ENCODE measurements at places on chromosomes 12 and 14. TPM values are rescaled to one million over a fixed set of nuclear protein-coding genes. Genes with fewer than 3 reads are reported as not detected.

Gene KRT5
- 0.16 TPM for total RNA-seq

DNA sequence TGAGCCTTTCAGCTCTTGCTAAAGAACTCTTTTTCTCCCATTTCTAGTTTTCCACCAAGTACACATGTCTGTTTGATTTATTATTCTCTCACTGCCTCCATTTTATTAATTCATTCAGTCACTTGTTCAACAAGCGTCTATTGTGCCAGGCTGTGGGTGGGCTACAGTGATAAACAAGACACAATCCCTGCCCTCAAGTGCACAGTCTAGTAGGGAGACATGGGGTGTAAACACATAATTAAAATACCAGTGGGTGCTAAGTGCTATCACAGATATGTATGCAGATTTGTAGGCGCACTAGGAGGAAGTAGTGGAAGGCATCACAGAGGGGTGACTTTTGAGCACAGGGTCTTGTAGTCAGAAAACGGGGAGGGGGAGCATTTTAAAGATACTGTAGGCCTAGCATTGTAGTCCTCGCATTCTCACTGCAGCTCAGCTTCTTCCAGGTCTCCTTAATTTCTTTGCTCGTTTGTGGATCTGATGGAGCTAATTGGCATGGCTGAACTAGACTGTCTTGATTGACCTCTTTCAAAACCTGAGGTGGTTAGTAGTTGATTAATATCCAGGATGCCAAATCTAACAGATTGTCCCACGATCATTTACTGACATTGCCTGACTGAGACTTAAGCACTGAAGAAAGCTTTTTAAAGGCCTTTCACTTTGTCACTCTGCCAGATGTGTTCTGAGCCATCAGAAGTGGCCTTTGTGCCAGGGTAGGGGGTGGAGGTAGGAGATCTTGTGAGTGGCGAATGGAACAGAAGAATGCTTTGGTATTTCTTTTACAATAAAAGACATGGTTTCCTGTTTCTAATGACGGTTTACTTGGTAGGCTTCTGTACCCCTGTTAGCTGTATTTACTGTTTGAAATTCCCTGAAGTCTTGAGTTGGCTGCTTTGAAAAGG lies 116.9 kb downstream of the DIP2B start:
- no peak for DNase-seq

Gene SCNN1A
- 0.46 TPM for total RNA-seq

Gene C14orf93
- total RNA-seq: 5.6 TPM

- DNase-seq: no peak
These were observed 36.3 kb upstream of the HECTD1 start for GRCh38 chr14:31243860-31244259.

- DNase-seq: no peak
These were observed 1.1 kb upstream of the BCL11B start for GRCh38 chr14:99272899-99273765.

DNA sequence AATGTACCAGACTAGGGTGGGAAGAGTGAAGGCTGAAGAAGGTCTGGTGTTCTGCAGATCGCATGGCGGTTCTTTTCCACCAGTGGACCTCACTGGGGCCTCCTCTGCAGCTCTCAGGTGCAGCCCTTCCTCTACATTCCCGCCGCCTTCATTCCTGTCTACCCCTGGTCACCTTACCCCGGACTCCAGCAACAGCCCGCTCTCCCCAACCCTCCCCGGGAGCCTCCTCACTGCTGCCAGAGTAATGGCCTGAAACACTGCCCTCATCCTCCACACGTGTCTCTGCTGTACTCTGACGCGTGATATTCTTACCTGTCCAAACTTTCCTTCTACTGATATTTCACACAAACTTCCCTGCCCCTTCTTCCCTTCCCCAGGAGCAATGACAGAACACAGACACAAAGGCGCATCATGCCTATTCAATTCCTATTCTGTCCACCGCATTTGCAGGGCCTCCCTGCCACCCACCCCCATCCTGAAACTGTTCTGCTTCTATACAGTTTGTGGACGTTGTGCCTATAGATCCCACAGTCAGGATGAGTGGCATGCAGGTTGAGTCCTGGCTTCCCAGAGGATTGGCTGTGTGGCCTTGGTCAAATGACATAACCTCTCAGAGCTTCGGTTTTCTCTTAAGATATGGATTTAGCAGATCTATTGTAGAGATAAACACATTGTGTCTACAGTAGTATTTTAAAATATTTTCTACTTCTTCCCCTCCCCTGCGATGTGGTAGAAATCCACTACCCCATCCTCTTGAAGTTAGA lies 1.7 kb upstream of the NUAK1 start:
- DNase-seq: no peak

- no peak for DNase-seq
These were observed 63.8 kb downstream of the MOK start for GRCh38 chr14:102241147-102241546.

Gene IL26
- not detected for total RNA-seq

Gene NTS
- total RNA-seq: not detected

- no peak for DNase-seq
These were observed 37.6 kb downstream of the MUCL1 start for GRCh38 chr12:54891717-54892478.

- no peak for DNase-seq
These were observed 33.8 kb upstream of the GPR68 start for GRCh38 chr14:91278383-91278715.

Gene CDKN3
- total RNA-seq: 4.7 TPM

- no peak for DNase-seq
These were observed 26.2 kb upstream of the TMEM132C start for GRCh38 chr12:128240745-128241144.

Gene C12orf60
- 2.0 TPM for total RNA-seq

DNA sequence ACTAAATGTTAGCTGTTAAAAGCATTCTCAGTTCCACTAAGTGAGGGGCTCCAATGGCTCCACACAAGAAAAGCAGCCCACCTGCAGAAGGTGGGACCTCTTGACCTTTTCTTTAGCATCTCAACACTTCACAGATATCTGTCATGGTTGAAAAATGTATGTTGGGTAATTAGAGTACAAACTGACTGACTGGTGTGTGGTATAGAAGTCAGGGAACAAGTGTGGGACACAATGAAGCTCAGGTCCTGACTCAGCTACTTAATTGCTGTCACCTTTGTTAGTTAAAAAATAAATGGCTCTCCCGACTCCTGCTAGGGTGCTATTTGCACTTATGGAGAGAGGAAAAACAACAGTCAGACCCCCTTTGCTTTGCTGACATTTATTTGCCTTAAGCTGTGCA lies 299.0 kb downstream of the TTC6 start:
- DNase-seq: no peak

GRCh38 chr14:49218436-49219092 lies 367.6 kb downstream of the RPS29 start:
- no peak for DNase-seq

Gene HOXC12
- not detected for total RNA-seq

DNA sequence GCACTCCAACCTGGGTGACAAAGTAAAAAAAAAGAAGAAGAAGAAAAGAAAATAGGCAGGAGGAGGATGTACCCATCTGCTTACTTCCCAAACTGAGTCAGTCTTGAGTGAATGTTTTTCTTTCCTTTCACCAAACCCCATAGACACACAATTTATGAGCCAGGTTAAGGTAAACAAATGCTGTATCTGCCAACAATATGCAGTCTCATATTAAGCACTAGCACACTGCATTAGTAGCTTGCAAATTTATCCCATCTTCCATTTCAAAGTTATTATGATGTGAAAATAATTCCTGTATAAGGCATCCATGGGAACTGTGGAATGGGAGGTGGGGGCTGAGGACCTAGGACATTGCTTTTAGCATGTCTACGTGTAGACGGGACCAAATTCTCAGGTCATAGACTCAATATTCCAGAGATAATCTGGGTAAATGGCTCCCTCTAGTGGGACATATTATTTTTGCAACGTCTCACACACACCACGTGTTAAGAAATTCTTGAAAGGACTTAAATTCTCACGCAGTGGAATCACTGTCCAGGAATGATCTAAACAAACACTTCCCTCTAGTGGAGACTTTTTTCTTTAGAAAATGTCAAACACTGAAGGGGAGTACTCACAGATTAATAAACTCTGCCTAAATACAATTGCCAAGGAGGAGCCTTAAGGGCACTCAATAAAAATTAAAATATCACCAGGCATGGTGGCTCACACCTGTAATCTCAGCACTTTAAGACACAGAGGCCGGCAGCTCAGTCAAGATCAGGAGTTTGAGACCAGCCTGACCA lies 17.1 kb upstream of the OR10P1 start:
- no peak for DNase-seq

Gene SEL1L
- total RNA-seq: 54.9 TPM

DNA sequence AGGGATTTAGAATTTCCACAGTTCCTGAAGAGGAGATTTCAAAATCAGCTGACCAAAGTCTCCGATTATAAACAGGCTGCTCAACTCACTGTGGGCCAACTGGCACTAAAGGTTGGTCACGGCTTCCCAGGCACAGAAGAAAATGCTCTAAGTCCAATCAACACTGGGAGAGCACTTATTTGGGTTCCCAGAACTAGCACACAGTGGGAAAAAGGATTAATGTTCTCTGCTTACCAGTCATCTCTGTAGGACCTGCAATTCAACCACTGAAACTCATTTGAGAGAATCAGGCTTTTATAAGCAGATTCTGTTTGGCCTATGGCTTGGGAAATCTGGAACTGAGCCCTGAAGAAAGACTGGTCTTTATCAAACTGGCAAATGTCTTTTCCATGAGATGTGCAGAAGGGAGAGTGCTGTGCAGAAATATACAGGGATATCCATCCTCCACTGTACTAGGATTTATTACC lies 49.4 kb downstream of the ABCC9 start:
- no peak for DNase-seq

- no peak for DNase-seq
These were observed 943 bp downstream of the TESPA1 start for GRCh38 chr12:54983536-54984101.

- DNase-seq: no peak
These were observed 665.2 kb upstream of the FLRT2 start for GRCh38 chr14:84864548-84865271.

Gene OR10AD1
- not detected for total RNA-seq

Gene PTPRQ
- 0.70 TPM for total RNA-seq

- DNase-seq: no peak
These were observed 10.6 kb downstream of the BBS10 start for GRCh38 chr12:76337583-76337982.

DNA sequence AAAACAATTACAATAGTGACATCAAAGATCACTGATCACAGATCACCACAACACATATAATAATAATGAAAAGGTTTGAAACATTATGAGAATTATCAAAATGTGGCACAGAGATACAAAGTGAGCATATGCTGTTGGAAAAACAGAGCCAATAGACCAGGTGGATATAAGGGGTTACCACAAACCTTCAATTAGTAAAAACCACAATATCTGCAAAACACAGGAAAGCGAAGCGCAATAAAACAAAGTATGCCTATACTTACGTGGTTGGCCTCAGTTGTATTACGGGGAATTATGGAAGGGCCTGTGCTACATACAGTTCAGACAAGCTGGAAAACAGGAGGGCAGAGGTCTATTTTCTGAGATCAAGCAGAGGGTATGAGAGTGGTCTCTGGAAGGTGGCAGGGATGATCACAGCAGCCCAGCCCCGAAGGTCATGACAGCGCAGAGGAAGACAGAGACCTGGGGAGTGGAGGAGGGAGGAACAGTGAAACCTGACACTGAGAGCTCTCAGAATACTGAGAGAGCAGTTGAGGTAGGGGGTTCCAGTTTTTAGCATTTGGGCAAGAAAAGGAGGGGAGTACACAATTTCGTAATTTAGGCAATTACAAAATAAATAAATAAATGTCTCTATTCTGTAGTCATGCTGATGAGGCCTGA lies 41.3 kb downstream of the IFNG start:
- no peak for DNase-seq

DNA sequence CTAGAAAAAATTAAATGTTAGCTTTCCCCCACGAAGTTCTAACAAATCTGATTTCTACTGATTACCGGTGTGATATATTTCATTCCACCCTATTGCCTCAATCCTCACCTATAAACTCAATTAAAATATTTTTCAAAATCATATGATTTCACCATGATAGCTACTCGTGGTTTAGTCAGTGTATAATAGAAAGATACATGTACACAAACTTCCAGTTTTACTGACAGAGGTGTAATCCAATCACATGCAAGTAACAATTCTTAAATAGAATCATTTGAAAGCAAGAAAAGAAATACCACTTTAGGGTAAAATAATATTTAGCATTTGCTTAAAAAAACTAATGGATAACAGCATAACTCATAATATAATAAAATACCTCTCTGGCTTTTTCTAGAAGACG lies 55.0 kb upstream of the C12orf50 start:
- DNase-seq: no peak

Gene TMEM179
- total RNA-seq: not detected

GRCh38 chr14:68580671-68581070 lies 212.2 kb downstream of the ZFP36L1 start:
- DNase-seq: no peak

Gene RPGRIP1
- total RNA-seq: 0.60 TPM

Gene MUCL1
- not detected for total RNA-seq

GRCh38 chr12:93139028-93139665 lies 210.1 kb upstream of the EEA1 start:
- no peak for DNase-seq

DNA sequence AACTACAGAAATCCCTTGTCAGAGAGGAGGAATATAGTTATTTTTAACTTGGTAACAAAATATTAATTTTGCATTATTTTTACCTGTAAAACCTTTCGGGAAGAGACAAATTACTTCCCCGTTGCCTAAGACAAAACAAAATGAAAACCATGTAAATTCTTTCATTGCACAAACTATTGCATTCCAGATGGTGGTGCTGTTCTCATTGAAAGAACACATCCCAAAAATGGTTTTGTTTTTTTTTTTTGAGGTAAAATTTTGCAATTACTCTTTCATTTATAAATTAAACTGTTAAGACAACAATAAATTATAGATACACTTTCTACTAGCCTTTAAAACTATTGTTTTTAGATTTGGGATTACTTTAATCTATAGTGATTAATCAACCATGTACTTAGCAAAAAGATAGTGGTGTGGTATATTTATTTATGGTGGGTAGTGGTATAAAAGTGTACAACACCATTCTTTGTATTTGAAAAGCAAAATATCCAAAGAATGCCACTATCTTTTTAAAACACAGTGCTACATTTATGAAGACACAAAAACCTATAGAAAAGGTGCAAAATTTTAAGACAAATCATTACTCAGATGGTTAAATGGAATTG lies 115.5 kb downstream of the SLC38A1 start:
- DNase-seq: no peak

Gene DCN
- total RNA-seq: 1,037 TPM

GRCh38 chr12:32089156-32089555 lies 17.5 kb upstream of the BICD1 start:
- no peak for DNase-seq

GRCh38 chr12:5689773-5690172 lies 255.3 kb downstream of the ANO2 start:
- DNase-seq: no peak

- no peak for DNase-seq
These were observed 29.1 kb downstream of the IFNG-AS1 start for GRCh38 chr12:68018315-68018714.
